Hair follicular keratinocyte (primary cell): ENCODE measurements at places on chromosomes 5 and 9. TPM values are rescaled to one million over a fixed set of nuclear protein-coding genes. Genes with fewer than 3 reads are reported as not detected.

FGF10 gene
- total RNA-seq, result not detected in 2 replicates

CDH6 gene
- total RNA-seq, result not detected in 2 replicates

ANKRD18B gene
- total RNA-seq, result 1.8 and 1.9 TPM in 2 replicates

NEUROG1 gene
- not detected in 2 replicates for total RNA-seq

NSG2 gene
- total RNA-seq, result not detected in 2 replicates

LMX1B gene
- 2.7 and 6.8 TPM in 2 replicates for total RNA-seq

PTGDS gene
- not detected in 2 replicates for total RNA-seq

SLC34A3 gene
- total RNA-seq, result not detected in 2 replicates

KCNN2 gene
- total RNA-seq, result not detected in 2 replicates

LHX6 gene
- 1.9 TPM in 1 of 2 replicates, not detected in the other for total RNA-seq

SPINK7 gene
- 0.47 TPM in 1 of 2 replicates, not detected in the other for total RNA-seq

SLC6A18 gene
- not detected in 2 replicates for total RNA-seq

FOXD4L6 gene
- total RNA-seq, result 0.27 TPM in 1 of 2 replicates, not detected in the other

POLR3G gene
- total RNA-seq, result 14.4 and 32.8 TPM in 2 replicates
